Stimulated activated CD4-positive, alpha-beta T cell treated with anti-CD3 and anti-CD28 coated beads, Interleukin-15, amount 100 ng/mL, for 24 hours (primary cell): ENCODE measurements at places on chromosomes 3 and 15.

DNA sequence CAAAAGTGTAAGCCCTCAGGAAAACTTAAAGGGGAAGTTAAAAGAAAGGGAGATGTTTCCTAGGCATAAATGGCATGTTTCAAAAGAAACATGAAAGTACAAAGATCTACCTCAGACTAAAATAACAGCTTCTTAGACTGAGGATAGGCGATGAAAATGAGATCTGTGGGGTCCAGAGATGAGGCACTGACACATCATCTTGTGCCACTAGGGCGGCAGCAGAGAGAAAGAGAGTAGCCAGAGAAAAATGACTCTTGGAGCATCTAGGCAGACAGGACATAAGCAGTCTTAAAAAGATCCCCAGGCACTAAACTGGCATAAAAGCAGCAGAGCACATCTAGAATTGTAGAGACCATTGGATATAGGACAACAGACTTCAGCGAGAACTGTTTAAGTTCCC is 42.5 kb upstream of the RFX7 start:
- no peak for DNase-seq

- no peak for DNase-seq
Measured at GRCh38 chr3:22861426-22861825, 341.7 kb upstream of the UBE2E2 start.

DNA sequence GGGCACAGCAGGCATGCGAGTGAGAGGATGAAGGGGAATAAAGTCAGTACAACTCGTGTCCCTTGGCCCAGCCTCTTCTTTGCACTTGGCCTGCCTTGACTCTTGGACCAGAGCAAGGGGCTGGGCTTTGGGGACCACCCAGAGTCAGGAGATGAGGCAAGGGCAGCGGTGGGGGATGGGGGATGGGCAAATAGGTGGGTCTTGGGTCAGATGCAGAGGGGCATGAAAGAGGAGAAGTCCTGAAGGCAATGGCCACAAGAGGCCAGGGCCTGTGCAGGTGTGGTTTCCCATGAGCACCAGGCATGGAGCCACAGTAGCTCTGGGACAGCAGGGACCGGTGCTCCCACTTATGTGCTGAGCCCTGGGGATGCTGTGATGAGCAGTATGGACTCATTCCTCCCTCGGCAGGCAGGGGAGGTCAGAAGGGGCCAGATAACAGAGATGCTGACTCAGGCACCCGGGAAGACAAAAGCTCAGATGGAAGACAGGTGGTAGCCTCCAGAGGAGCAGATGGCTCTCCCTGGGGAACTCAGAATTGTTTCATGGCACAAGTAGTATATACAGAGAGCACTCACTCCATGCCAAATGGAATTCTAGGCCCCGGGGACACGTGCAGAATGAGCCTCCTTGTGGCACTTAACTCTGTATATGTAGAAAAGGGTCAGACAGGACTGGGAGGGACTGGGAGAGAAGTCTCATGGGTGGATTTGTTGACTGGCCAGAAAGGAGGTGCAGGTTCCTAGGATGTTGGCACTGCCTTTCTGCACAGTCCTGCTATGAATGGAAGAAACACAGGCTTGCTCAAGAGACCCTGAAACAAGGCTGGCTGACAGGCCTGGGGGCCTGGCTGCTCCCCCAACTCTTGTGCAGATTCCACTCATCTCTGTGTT is 14.3 kb downstream of the ZBTB47 start:
- no peak for DNase-seq

- no peak for DNase-seq
Measured at GRCh38 chr15:96037584-96037983, 292.9 kb upstream of the NR2F2 start.

GRCh38 chr15:46856839-46857502 is 860.3 kb upstream of the SEMA6D start:
- no peak for DNase-seq

GRCh38 chr3:13123013-13123654 is 49.9 kb upstream of the IQSEC1 start:
- no peak for DNase-seq

DNA sequence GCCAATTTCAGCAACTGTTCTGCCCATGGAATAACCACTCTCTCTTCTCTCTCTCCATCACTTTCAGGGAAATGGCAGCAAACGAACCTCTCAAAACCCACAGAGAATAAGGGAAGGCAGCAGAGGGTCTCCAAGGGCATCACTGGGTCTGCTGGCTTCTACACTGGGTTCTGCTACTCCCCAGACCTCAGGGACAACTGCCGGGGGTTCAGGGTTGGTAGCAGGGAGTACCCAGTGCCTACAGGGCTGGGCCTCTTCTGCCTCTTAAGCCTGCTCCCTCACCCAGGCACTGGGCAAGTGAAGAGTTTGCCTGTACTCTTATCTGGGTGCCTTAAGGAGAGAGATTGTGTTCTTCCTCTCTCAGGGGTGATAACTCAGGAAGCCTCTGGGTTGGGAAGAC is 2.5 kb downstream of the TCTA start:
- no peak for DNase-seq

DNA sequence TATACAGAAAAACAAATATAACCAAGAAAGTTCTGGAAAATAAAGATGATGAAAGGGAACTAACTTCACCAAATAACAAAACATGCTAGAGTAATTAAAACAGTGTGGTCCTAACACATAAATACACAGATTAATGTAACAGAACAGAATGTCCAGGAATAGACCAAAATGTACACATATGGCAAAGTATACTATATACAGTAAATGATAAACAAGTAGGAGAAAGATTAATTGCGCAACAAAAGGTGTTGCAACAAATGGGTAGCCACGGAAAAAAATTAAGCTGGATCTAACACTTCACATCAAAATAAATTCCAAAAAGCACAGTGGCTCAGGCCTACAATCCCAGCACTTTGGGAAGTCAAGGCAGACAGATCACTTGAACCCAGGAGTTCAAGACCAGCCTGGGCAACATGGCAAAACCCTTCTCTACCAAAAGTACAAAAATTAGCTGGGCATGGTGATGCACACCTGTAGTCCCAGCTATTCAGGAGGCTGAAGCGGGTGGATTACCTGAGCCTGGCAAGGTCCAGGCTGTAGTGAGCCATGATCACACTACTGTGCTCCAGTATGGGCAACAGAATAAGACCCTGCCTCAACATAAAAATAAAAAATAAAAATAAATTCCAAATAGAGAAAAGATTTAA is 19.8 kb downstream of the SCAP start:
- no peak for DNase-seq

GRCh38 chr3:155730843-155731242 is 14.0 kb downstream of the PLCH1 start:
- no peak for DNase-seq

GRCh38 chr3:72810063-72810462 is 38.2 kb downstream of the SHQ1 start:
- no peak for DNase-seq

DNA sequence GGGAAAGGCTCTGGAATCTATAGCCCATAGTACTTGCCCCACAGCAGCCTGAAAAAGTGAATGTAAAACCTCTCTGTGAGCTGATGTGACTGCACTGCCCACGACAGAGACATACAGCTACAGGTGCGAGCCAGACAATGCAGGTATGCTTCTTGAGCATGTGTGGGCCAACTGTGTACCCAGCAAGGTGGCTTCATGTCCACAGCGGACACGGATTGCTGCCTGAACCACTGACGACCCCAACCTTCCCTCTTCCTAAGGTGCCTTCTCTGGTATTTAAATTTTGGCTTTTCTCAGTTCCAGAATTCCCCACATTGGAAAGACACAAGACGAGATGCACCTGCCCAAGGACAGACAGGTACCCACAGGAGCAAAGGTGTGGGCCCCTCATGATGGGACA is 65.8 kb downstream of the SCN5A start:
- no peak for DNase-seq

GRCh38 chr15:73941449-73941848 is 15.2 kb downstream of the LOXL1 start:
- DNase-seq, result no peak

GRCh38 chr3:50418850-50419249 is 59.5 kb upstream of the TMEM115 start:
- no peak for DNase-seq

DNA sequence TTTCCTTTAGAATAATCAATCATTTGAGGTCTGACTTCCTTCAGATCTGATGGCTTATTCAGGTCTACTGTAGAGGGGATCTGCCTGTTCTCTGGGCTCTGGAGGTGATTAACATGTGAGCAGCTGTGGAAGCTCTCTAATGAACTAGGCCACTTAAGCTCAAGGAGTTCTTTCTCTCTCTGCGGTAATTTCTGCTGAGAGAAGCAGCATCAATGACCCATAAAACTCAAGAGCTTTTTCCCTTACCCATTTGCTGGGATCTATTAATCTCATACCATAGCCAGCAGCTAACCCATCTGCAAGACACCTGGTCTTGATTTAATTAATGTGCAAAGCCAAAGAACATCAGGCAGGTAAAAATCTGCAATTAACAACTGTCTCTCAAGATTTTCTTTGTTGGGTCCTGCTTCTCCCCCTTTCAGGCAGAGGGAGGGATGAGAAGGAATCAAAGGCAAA is 73.2 kb upstream of the DLG1 start:
- DNase-seq, result no peak

DNA sequence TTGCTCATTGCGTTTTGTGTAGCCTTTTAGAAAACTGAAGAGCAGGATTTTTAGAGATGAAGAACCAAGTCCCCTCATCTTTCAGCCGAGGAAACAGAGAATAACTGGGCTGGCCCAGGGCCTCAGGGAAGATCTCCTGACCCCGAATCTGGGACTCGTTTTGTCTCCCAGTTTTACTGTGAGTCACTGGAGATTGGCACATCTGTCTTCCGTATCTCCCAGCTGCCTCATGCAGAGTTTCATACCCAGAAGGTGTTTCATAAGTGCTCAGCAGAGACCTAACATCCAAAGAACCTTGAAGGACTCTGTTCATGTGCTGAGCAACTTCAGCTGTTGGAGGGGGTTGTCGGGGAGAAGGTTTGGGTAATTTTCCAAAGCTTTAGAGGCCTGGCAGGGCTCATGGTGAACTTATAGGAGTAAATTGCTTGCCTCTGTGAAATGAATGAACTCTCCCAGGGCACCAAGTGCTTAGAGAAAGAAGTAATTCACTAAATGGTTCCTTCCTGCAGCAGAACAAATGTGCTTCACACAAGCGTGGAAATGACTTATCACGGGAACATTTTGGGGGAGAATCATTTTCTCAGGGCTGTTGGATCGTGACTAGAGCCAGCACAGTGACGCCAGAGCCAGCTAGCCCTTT is 121.4 kb downstream of the FAM43A start:
- no peak for DNase-seq

DNA sequence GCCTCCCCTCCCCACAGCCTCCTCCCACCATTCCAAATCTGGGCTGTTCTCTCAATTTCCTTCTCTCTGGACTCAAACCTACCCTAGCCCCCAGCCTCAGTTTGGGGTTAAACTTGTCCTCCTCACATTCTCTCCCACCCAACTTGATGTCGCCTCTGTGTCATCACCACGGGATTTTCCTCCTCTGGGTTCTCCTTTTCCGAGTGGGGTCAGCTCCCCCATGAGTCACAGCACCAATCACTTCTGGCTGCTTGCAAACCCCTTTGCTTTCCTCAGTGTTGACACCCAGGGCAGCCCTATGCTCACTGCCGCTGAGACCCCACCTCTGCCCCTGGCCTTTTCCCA is 451 bp downstream of the CCR5AS start:
- DNase-seq, result no peak

GRCh38 chr15:98196371-98196770 is 235.9 kb downstream of the ARRDC4 start:
- no peak for DNase-seq

DNA sequence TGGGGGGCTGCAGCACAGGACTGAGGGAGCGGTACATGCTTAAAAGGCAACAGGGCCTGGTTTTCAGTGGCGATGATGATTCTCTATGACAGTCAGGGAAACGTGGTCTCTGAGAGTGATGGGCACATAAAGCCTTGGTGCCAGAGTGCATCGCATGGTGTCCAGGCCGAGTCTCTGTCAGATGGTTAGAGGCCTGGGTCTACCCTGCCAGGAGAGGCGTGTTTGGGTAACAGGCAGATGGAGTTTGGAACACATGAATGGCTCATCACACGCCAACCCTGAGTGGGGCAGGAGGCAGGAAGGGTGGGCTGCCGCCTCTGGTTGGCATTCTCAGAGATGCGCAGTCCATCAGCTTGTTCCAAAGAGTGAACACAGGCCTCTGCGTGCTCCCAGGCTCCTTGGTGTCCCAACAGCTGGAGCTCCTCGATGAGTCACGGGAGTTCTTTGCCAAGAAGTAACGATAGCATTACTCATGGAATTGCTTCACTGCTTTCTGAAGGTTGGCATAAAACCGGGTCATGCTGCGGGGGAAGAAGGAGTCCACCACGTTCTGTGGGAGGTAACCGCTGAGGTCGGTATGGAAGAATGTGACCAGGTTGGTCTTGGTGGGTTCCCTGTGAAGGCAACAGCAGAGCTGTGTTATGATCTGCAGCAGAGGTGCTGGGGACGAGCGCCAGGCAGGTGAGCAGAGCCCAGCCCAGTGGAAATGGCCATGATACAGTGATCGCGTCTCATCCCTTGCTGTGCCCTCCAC is 11.0 kb downstream of the STARD5 start:
- no peak for DNase-seq

GRCh38 chr3:32147509-32147908 is 41.1 kb downstream of the GPD1L start:
- DNase-seq, result no peak

DNA sequence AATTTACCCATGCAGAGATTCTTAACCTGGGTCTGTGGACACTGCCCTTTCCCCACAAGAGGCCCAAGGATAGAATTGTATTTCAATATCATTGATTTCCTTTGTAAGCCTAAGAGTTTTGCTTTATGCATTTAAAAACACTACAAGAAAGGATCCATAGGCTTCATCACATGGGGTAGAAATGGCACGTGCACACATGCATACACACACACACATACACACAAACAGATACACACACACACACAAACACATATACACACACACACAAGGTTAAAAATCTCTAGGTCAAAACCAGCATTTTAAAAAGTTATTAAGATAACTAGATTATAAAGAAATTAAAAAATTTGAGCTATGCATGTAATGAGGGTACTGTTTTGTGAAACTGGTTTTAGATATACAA is 35.5 kb upstream of the CD47 start:
- DNase-seq, result no peak
